ENCODE measurements at places on chromosomes 1 and 21.

DNA sequence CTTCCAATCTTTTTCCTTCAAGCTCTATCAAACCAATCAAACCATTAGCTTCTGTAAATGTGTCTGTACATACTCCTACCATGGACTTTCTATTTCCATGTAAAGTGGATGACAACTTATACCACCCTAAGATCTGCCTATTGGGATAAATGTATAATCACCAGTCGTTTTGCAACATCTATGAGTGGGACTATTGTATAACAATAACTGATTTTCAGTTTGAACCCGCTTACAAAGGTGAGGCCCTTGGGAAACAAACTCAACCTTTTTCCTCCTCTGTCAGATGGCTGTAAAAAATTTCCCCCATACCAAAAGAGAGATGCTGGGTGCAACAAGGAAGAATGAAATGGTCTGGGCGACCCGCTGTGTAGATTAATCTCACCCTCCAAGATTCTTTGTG, 399.1 kb upstream of the ADAMTS5 start:
- DNase-seq, result no peak

GRCh38 chr1:62481681-62482080, 44.8 kb downstream of the USP1 start:
- DNase-seq, result no peak

- no peak for DNase-seq
These were observed 28.3 kb upstream of the PEF1 start for GRCh38 chr1:31672986-31673385.

DNA sequence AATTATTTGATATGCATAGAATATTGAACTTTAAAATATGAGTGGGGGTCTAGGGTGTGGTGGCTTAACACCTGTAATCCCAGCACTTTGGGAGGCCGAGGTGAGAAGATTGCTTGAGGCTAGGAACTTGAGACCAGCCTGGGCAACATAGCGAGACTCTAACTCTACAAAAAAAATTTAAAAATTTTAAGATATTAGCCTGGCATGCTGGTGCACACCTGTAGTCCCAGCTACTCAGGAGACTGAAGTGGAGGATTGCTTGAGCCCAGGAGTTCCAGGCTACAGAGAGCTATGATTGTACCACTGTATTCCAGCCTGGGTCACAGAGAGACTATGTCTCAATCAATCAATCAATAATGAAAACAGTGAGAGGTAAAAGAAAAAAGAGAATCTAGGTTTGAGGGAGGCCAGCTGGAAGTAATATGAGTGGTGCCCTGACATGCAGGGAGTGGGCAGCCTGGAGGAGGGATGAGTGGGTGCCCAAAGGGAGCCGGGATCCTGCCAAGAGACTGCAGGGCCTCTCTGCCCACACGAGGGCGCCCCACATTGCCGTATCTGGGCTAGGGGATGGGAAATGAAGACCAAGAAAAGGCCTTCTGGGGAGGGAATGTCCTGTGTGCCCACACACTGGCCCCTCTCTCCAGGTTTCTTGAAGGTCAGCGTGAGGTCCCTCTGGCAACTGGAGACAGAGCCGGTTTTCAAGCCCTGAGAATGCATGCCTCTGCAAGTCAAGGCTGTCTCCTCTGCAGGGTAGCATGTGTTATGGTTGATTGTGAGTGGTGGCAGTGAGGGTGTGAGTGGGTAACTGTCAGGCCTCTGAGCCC, 93.9 kb upstream of the PPM1J start:
- peak; percentile 56 for DNase-seq

DNA sequence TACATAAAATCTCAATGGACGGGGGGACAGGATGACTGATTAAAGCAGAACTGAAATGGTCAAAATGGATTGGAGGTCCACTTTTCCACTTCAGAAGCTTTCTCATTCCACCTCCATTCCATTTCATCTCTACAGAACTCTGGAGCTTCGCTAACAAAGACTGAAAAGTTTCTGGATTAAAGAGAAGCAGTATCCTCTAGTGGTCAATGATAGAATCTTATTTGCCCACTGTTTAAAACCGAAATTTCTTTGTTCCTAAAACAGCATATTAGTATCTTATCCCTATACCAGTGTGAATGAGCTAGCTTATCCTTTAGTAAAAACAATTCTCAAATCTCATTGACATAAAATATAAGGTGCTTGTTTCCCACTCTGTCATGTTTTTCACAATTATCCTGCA, 890.6 kb downstream of the KCNT2 start:
- no peak for DNase-seq

GRCh38 chr1:100077531-100077930, 55.2 kb downstream of the SASS6 start:
- no peak for DNase-seq

DNA sequence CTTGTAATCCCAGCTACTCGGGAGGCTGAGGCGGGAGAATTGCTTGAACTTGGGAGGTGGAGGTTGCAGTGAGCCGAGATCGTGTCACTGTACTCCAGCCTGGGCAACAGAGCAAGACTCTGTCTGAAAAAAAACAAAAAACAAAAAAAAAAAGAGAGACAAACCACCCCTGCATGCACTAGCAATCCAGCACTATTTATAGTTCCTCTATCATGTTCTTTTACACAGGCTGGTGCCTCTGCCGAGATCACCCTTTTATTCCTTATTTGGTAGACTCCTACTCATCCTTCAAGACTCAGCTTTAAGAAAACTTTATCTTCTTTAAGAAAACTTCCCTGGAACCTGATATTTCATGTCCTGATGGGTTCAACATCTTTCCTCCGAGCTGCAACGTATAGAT, 10.8 kb downstream of the FMO5 start:
- no peak for DNase-seq

DNA sequence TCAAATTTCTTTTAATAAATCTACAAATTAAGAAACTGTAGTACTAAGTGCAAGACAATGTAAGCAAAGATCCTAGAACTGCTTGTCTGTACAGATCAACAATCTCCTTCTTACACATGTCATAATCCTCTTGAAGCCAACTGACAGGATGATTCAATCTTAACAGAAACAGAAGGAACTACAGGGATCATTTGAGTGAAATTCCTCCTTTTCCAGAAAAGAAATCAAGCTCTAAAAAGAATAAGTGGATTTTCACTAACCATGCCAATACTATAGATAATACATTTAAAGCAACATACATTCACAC, 53.2 kb downstream of the RAB3GAP2 start:
- no peak for DNase-seq
